ENCODE measurements at places on chromosomes 11 and 22. TPM values are rescaled to one million over a fixed set of nuclear protein-coding genes. Genes with fewer than 3 reads are reported as not detected.
A peak's percentile ranks its signal among the peaks of the same experiment; 100 is the strongest.

SCN3B gene
- 0.64 TPM for total RNA-seq

CRYAB gene
- not detected for total RNA-seq

- H3K4me1 ChIP-seq = no peaks in the 10 kb centered on the region
- no peaks in the 10 kb centered on the region for H3K27me3 ChIP-seq
- no peak overlapping the region for H3K4me3 ChIP-seq
- no peak overlapping the region for H3K27ac ChIP-seq
- no peak for DNase-seq
These were observed 212.4 kb downstream of the BRD1 start for GRCh38 chr22:49614966-49615965.

DNA sequence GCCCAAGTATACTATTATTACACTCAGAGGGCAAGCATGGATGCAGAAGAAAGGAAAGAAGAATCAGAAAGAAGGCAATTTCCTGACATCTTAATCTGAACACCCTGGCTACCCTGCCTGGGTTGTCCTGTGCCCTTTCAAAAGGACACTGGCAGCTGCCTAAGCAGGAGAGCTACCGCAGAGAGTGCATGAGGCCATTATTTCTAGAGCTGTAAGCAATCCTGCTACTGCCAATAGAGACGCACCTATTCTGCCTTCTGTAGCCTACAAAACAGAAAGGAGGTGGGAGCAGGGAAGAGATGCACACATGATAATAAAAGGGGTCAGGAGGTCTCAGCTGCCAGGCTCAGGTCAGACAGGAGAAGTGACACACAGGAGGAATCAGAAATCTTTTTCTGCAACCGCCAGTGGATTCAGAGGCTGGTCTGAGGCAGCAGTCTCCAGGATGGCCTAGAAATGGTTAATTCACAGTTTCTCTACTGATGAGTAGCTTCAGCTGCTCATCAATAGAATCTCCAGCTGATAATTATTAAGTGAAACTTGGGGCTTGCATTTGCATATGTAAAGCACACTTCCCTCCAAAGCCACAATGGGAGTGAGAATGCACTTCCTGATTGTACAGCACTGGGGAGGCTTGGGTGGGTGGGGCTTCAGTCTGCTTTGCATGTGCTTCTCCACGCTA is 253.9 kb downstream of the LARGE1 start:
- H3K4me3 ChIP-seq = peak overlapping the region; percentile 67
- no peaks in the 10 kb centered on the region for H3K27me3 ChIP-seq
- no peaks in the 10 kb centered on the region for H3K36me3 ChIP-seq
- H3K4me1 ChIP-seq = peaks cover 17% of the 10 kb centered on the region
- no peak overlapping the region for H3K27ac ChIP-seq
- DNase-seq = no peak

GRCh38 chr22:31291481-31292235 is 630 bp downstream of the PIK3IP1 start:
- no peaks in the 10 kb centered on the region for H3K4me1 ChIP-seq
- H3K4me3 ChIP-seq = peak overlapping the region; percentile 69
- no peak for DNase-seq
- H3K27me3 ChIP-seq = peaks cover 2% of the 10 kb centered on the region
- peak overlapping the region; percentile 7 for H3K27ac ChIP-seq

- H3K27ac ChIP-seq = no peak overlapping the region
- no peak overlapping the region for H3K4me3 ChIP-seq
- DNase-seq = no peak
- no peaks in the 10 kb centered on the region for H3K27me3 ChIP-seq
- peaks cover 7% of the 10 kb centered on the region for H3K4me1 ChIP-seq
- H3K36me3 ChIP-seq = no peaks in the 10 kb centered on the region
These were observed 40.2 kb downstream of the MACROD1 start for GRCh38 chr11:64125676-64126075.

Measured in H9 (cell line).